ENCODE measurements at places on chromosomes 3 and 15.

- DNase-seq: no peak
Measured at GRCh38 chr3:87272718-87273341, 3.6 kb downstream of the POU1F1 start.

GRCh38 chr3:58434990-58435389, 1.4 kb upstream of the PDHB start:
- no peak for DNase-seq

DNA sequence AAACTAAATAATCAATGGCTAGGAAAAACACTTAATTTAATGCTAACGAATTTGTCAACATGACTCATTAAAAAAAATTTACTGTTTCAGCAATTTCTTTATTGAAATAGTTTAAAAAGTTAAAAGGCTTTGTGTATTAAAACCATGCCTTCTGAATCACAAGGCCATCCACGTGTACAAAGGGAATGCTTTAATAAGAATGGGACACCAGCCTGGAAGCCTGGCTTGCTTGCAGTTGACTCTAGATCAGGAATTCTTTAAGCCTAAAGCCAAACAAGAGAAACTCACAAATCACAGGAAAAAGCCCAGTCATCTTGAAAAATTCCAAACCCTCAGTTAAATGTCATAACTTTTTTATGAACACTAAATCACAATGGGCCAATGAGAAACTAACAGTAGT, 137.6 kb downstream of the PEAK1 start:
- DNase-seq: no peak

DNA sequence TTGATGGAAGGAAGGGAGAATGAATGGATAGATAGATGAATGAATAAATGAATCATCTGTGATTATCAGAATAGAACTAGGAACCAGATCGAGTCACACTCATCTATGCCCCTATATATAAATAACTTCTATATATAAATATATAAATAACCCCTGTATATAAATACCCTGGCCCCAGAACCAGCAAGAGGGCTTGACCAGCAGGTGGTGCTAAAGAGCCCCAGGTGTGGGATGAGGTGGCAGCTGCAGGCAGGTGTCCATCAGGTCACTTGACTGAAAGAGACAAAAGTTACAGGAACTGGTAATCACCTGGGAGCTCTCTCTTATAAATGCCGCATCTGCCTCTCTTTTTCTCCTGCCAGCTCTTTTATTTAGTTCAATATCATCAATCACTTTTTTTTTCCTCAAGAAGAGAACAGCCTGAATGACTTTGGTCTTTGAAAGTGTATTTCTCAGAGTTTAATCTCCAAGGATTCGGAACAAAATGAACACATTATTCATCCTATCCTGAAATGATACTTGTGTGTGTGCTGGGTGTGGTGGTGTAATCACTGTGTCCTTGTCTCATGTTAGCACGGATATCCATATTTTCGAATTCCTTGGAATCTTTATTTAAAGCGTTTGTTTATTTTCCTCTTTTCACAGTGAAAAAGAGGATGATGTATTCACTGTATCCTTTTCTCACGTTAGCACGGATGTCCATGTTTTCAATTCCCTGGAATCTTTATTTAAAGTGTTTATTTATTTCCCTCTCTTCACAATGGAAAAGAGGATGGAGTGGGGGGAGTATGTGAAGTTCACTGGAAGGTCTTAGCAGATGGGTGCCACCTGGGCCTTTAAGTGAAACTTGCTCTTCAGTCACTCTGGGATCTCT, 35.4 kb upstream of the ATG7 start:
- peak; percentile 79 for DNase-seq
